ENCODE measurements at places on chromosomes 12 and 14.
A peak's percentile ranks its signal among the peaks of the same experiment; 100 is the strongest.

DNA sequence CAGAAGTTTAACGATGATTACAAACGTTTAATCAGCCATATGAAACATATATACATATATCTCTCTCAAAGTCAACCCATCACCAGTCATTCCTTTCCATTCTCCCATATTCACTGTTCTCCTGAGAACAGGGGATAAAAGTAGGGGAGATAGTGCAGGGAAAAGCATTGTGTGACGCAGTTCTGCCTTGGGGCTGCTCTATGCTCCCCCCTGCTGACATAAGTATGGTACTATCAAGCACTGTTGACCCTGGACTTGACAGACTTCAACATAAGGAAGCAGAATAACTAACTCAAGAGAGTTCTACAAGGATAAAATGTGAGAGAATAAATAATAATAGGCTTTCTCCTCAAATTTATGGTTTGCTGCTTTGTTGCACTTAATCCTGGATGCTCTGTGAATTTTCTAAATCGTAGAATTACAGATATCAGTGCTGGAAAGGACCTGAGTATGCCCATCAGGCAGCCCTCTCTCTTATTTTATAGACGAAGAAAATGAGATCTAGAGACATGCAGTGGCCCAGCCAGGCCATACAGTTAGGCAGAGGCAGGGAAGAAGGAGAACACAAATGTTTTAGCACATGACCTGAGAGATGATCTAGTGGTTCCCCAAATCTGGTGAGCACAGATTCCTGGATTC, 87.2 kb downstream of the SCN8A start:
- no peak for DNase-seq

- peak; percentile 33 for DNase-seq
Measured at GRCh38 chr12:24838531-24838950, 110.4 kb downstream of the BCAT1 start.

GRCh38 chr14:75259510-75259855, 19.1 kb upstream of the FOS start:
- no peak for DNase-seq

DNA sequence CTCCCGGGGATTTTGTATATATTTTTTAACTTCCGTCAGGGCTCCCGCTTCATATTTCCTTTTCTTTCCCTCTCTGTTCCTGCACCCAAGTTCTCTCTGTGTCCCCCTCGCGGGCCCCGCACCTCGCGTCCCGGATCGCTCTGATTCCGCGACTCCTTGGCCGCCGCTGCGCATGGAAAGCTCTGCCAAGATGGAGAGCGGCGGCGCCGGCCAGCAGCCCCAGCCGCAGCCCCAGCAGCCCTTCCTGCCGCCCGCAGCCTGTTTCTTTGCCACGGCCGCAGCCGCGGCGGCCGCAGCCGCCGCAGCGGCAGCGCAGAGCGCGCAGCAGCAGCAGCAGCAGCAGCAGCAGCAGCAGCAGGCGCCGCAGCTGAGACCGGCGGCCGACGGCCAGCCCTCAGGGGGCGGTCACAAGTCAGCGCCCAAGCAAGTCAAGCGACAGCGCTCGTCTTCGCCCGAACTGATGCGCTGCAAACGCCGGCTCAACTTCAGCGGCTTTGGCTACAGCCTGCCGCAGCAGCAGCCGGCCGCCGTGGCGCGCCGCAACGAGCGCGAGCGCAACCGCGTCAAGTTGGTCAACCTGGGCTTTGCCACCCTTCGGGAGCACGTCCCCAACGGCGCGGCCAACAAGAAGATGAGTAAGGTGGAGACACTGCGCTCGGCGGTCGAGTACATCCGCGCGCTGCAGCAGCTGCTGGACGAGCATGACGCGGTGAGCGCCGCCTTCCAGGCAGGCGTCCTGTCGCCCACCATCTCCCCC, 777 bp downstream of the ASCL1 start:
- DNase-seq, result peak; percentile 36

DNA sequence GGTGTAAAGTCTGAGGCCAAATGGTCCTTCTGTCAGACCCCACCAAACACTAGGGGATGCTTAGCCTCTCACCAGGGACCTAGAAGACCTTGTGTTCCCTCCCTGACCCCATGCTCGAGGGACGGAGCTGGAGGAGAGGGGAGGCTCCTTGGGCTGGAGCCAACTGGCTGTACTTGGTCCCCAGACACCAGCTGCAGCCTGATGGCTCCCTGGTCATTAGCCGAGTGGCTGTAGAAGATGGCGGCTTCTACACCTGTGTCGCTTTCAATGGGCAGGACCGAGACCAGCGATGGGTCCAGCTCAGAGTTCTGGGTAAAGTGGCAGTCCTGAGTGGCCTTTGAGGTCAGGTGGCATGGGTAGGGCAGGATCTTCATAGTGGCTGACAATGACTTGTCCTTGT, 29.0 kb downstream of the PAPLN start:
- DNase-seq, result no peak

- DNase-seq, result peak; percentile 46
Measured at GRCh38 chr12:119780786-119781434, 96.2 kb downstream of the CIT start.

DNA sequence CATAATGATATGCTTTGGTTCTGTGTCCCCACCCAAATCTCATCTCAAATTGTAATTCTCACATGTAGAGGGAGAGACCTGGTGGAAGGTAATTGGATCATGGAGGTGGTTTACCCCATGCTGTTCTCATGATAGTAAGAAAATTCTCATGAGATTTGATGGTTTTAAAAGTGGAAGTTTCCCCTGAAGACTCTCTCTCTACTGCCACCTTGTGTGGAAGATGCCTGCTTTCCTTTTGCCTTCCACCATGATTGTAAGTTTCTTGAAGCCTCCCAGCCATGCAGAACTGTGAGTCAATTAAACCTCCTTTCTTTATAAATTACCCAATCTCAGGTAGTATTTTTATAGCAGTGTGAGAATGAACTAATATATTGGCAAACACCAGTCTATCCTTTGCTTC, 260.4 kb upstream of the PPFIA2 start:
- no peak for DNase-seq

DNA sequence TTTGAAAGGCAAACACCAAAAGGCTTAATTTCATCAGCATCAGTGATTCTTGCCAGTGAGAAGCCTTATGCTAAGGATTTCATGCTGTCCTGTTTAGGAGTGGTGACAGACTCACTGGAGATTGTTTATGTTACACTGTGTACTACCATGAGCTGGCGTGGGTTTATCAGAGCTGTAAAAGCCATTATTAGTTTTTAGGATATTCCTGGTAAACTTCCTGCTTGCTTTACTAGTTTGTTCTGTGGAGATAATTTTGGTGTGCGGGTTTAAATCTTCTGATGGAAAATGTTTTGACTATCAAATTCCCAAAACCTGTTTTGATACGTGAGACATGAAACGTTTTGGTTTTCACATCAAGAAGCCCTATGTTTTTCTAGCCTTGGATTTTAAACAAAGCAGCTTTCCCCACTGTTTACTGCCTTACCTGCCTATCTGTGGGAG, 15.2 kb downstream of the PPFIBP1 start:
- DNase-seq, result no peak

GRCh38 chr12:91140026-91140931, 29.0 kb upstream of the LUM start:
- DNase-seq, result peak; percentile 95

DNA sequence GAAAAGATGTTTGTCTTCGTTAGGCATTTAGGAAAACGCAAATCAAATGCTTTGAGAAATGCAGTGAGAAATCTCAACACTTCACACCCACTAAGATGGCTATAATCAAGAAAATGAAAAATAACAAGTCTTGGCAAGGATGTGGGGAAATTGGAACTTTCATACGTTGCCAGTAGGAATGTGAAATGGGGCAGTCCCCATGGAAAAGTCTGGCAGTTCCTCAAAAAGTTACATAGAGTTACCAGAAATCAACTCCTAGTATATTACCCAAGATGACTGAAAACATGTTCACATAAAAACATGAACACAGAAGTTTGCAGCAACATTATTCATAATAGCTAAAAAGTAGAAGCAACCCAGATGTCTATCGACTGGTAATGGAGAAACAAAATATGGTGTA, 41.5 kb upstream of the LRTM2 start:
- DNase-seq, result no peak

- peak; percentile 54 for DNase-seq
Measured at GRCh38 chr12:124636138-124636978, 68.9 kb upstream of the NCOR2 start.

DNA sequence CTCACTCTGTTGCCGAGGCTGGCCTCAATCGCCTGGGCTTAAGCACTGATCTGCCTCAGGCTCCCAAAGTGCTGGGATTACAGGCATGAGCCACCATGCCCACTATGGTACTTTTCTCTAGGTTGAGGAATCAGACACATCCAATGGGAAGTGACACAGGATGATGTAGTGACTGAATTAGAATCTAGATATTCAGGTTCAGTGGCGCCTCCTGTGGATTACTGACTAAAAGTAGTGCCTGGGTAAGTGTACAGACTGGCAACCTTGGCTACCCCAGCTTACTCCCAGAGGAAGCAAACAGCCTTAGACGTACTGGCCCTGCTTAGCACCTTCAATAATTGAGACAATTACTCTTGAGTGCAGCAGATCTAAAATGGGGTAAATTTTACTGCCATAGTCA, 22.8 kb downstream of the GALNT8 start:
- DNase-seq, result no peak

DNA sequence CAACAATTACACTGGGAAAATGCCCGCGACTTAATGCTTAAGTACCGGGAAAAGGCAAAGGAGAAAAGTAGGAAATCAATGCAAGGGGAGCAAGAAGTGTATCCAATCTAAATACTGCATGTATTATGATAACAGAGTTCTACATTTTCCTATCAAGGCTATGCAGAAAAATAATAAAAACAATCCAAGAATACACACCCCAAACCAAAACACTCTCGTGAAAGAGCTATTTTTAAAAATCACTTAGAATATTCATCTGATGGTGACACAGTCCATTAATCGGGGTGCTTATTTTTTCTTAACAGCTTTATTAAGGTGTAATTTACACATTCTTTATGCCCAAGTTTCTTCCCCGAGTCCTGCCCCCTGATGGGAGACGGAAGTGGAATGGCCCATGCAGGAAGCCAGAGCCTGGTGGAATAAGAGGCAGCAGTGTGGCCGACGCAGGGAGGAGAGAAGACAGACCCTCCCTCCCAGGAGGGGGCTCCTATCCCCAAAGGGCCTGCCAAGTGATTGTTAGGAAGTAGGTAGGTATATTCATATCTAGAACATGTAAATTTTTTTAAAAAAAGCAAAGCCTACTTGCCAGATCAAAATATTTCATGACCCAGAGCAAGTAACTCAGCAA, 174.3 kb downstream of the FOXN3 start:
- no peak for DNase-seq

DNA sequence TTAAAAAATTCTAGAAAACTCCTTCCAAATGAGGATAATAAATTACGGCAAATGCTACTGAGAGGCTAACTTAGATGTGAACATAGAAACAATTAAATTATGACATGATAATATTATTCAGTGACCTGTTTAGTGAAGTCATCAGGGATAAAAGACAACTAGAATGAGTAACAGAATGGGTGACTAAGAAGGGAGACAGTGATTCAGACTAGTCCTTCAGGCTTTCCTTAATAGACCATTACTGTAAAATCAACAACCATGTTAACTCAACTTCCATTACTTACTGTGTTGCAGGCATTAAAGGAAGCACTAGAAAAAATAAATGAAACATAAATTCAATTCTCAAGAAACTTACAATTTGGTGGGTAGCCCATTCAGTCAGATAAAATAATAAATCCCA, 543.9 kb upstream of the LRFN5 start:
- no peak for DNase-seq

DNA sequence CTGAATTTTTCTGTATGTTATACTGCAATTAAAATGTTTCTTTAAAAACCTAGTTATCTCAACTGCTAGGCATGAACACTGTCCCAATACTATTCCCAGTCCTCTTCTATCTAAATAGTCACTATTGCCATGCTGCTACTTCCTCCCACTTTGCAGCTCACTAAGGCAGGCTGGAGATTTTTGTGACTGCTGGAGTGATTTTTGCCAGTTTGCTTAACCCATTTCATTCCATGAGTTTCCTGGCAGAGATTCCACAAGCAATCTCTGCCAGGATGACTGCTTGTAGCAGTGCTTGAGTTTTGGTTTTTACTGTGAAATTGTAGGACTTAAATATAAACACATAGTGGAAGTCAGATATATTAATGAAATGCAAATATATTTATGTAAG, 80.8 kb downstream of the BHLHE41 start:
- peak; percentile 54 for DNase-seq

DNA sequence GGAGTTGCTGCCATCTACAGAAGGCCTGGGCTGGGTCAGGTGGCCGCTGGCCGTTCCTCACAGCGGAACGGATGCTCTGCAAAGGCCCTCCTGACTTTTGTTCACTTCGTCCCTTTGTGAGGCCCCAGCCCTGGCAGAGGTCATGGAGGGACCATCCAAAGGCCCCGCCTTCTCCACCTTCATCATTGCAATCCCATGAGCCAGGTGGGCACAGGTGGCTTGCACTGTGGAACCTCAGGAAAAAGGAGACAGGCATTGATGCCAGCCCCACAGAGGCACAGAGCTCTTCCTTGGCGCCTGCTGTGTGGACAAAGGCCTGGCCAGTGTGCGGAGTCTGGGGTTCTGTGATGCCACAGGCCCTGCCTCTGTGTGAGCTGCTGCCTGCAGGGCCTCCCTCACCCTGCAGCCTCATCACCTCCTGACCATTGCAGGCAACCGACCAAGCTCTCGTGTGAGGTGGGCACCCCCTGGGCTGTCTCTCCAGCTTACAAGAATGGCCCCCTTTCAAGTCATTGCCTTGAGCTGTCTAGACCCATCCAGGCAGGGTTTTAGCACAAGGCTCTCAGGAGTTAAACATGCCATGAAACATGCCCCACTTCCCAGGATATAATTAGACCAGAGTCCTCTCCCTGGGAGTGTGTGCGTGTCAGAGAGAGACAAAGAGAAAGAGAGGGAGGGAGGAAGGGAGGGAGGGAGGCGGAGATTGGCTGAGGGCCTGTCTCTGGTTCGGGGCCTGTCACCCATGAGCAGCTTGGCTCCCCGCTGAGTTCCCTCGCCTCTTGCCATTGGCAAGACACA, 19.3 kb downstream of the NFKBIA start:
- DNase-seq, result peak; percentile 93

- DNase-seq, result peak; percentile 14
Measured at GRCh38 chr14:34053666-34054065, 102.8 kb upstream of the EGLN3 start.

GRCh38 chr12:133061954-133062353, 18.8 kb upstream of the ZNF140 start:
- no peak for DNase-seq

DNA sequence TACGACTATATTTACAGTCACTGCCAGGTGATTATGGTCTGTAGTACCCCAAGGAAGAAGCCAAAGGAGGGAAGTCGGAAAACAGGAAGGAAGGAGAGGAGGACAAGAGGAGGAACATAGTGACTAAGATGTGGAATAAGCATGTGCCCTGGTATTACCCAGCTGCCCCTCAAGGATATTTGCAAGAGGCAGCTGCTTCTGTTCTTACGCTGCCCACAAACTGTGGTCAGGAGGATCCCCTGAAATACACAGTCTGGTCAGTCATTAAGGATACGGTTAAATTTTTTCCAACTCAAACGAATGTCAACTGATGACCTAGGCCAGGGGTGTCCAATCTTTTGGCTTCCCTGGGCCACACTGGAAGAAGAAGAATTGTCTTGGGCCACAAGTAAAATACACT, 126.5 kb downstream of the CMAS start:
- DNase-seq, result no peak
